Right lobe of liver (tissue), 6 donors: ENCODE measurements at places on chromosomes 2 and 18. TPM values are rescaled to one million over a fixed set of nuclear protein-coding genes. Genes with fewer than 3 reads are reported as not detected.

MARCO gene
- total RNA-seq, result 10.0 TPM

TBR1 gene
- not detected for total RNA-seq

PDE6D gene
- 7.4 TPM for total RNA-seq

ACADL gene
- 27.9 TPM for total RNA-seq

IL1F10 gene
- total RNA-seq, result not detected

ABCG8 gene
- 116 TPM for total RNA-seq

DNA sequence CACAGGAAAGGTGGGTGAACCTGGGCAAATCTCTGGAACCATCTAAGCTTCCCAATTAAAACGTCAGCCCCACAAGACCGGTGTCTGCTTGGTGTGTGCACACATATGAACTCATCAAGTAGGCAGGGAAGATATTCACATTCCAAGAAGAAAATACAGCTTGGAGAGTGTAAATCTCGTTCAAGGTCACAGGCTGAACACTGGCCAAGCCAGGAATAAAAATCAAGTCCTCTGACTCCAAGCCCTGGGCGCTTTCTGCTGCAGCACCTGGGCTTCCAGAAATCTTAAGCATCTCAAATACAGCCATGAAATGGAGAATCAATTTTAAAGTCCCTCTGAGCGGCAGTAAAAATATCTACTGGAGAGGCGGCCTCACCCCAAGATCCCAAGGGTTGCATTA lies 150.9 kb downstream of the TWIST2 start:
- no peak overlapping the region for H3K4me3 ChIP-seq
- no peaks in the 10 kb centered on the region for H3K27me3 ChIP-seq
- no peaks in the 10 kb centered on the region for H3K4me1 ChIP-seq
- no peak overlapping the region for H3K27ac ChIP-seq

GRCh38 chr2:64638502-64639120 lies 15.1 kb downstream of the SERTAD2 start:
- no peaks in the 10 kb centered on the region for H3K27me3 ChIP-seq
- H3K4me3 ChIP-seq, result no peak overlapping the region
- H3K36me3 ChIP-seq, result no peaks in the 10 kb centered on the region
- H3K27ac ChIP-seq, result no peak overlapping the region
- H3K4me1 ChIP-seq, result no peaks in the 10 kb centered on the region
- DNase-seq, result no peak

DNA sequence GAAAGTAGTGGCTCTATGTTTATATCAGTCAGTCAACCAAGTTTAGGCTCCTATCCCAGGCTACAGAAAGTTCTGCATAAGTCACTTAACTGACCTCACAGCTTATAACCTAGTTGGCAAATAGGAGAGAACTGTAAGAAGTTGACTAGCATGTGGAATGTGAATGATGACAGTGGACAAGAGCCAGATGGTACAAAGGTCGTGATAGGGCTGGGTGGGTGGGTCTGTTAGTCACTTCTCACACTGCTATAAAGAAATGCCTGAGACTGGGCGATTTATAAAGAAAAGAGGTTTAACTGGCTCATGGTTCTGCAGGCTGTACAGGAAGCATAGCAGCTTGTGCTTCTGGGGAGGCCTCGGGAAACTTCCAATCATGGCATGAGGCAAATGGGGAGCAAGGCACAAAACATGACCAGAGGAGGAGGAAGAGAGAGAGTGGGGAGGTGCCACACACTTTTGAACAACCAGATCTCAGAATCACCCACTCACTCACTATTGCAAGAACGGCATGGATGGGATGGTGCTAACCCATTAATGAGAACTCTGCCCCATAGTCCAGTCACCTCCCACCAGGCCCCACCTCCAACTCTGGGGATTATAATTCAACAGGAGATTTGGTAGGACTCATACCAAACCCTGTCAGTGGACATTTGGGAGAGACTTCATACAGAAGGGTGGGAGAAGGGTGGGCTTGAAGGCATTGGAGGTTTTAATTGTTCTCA lies 68.8 kb downstream of the LTBP1 start:
- no peaks in the 10 kb centered on the region for H3K36me3 ChIP-seq
- H3K4me3 ChIP-seq, result no peak overlapping the region
- DNase-seq, result no peak

DNA sequence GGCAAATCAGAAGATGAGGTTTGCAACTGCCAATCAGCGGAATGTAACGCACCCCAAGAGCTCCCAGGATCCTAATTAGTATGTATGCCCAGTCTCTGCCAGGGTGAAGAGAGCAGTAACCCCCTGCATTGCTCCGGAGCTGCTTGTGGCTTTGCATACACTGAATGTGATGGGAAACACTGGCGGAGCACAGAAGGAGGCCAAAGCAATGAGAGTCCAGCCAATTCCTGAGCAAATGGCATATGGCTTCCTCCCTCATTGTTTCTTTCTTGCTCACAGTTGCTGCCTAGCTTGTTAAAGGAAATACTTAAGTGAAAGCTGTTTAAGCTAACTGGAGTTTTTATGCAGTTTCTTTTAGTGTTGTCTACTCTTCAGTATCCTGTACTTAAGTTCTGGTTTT lies 343.5 kb upstream of the NT5C1B start:
- H3K27ac ChIP-seq, result no peak overlapping the region
- DNase-seq, result no peak
- no peaks in the 10 kb centered on the region for H3K4me1 ChIP-seq
- H3K27me3 ChIP-seq, result no peaks in the 10 kb centered on the region
- H3K4me3 ChIP-seq, result no peak overlapping the region

DNA sequence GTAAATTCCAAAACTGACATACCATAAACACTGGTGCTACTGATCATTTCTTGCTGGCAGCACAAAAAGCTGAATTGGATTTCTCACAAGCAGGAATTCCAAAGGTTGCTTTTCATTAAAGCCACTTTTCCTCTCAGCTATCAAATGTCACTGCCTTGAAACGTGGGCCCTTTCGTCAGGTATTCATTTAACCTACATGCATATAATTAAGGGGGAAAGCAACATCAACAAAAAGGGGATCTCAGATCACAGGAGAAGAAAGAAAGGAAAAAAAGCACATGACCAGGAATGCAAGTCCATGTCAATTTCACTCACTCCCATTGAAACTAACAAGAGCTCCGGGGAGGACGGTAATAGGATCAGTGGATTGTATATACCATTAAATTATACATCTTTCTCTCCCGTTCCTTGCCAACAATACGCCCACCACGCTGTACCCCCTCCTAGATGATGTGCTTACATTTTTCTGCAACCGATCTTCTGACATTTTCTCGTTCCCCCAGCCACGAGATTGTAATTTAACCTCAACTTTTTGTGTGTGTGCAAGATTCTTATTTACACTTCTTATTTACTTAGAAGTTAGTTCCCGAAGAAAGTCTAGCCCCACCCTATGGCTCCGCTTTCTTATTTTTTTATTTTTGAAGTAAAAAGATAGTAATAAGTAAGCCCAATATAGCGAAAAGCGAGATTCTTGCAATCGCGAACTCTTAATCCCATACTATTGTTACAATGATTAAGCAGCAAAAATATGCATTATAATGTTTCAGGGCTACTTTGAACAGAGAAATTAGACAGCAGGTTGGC lies 725 bp downstream of the FIGN start:
- DNase-seq, result no peak
- H3K27ac ChIP-seq, result peak overlapping the region; percentile 87
- H3K27me3 ChIP-seq, result no peaks in the 10 kb centered on the region
- H3K4me1 ChIP-seq, result no peaks in the 10 kb centered on the region
- H3K4me3 ChIP-seq, result peak overlapping the region; percentile 69

GRCh38 chr18:76450452-76451395 lies 44.3 kb downstream of the ZNF516 start:
- DNase-seq, result no peak
- H3K36me3 ChIP-seq, result no peaks in the 10 kb centered on the region
- peaks cover 20% of the 10 kb centered on the region for H3K4me1 ChIP-seq

DNA sequence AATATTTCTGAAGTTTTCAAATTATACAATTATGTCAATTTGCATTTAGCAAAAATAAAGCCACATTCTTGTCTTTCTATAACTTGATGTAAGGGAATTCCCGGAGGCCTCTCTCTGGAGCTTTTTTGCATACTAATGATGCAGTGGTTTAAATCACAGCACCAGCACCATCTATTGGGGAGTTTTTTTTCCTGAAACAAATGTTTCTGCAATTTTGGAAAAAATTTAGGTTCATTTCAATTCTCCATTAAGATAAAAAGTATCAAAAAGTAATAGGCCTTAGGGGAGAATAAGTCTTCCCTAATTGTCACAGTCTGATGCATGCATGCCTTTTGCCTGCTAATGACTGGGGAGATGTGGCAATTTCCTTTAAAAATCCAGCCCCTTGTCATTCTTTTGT lies 13.5 kb downstream of the CBLN2 start:
- no peaks in the 10 kb centered on the region for H3K27me3 ChIP-seq
- no peaks in the 10 kb centered on the region for H3K4me1 ChIP-seq
- no peaks in the 10 kb centered on the region for H3K36me3 ChIP-seq

- no peaks in the 10 kb centered on the region for H3K4me1 ChIP-seq
- H3K27ac ChIP-seq, result no peak overlapping the region
- no peak for DNase-seq
- no peak overlapping the region for H3K4me3 ChIP-seq
- H3K36me3 ChIP-seq, result no peaks in the 10 kb centered on the region
Observed at GRCh38 chr2:238818561-238818960, 29.3 kb upstream of the TWIST2 start.

- peaks cover 19% of the 10 kb centered on the region for H3K4me1 ChIP-seq
- H3K36me3 ChIP-seq, result no peaks in the 10 kb centered on the region
- H3K27me3 ChIP-seq, result no peaks in the 10 kb centered on the region
- H3K27ac ChIP-seq, result peak overlapping the region; percentile 78
Observed at GRCh38 chr2:105454801-105455485, 56.1 kb upstream of the FHL2 start.

- H3K4me3 ChIP-seq, result no peak overlapping the region
- no peaks in the 10 kb centered on the region for H3K4me1 ChIP-seq
- H3K36me3 ChIP-seq, result no peaks in the 10 kb centered on the region
Observed at GRCh38 chr18:37702841-37703240, 137.2 kb upstream of the CELF4 start.

DNA sequence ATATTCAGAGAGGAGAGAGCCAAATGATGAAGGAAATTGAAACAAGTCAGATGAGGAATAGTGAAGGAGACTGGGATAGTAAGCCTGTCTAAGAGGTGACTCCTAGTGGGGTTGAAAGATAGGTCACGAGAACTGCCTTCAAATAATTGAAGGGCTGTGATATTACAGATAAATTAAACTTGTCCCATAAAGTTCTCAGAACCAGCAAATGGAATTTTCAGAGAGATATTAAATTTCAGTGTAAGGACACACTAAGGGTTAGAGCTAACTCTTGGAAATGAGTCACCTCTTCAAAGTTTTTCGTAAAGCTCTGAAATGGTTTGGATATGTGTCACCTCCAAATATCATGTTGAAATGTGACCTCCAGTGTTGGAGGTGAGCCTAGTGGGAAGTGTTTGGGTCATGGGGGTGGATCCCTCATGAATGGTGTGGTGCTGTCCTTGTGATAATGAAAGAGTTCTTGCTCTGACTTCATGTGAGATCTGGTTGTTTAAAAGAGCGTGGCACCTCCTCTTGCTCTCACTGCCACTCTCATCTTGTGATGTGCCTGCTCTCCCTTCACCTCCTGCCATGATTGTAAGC lies 87.3 kb downstream of the BABAM2 start:
- H3K4me1 ChIP-seq, result no peaks in the 10 kb centered on the region
- H3K27me3 ChIP-seq, result no peaks in the 10 kb centered on the region
- no peak for DNase-seq

DNA sequence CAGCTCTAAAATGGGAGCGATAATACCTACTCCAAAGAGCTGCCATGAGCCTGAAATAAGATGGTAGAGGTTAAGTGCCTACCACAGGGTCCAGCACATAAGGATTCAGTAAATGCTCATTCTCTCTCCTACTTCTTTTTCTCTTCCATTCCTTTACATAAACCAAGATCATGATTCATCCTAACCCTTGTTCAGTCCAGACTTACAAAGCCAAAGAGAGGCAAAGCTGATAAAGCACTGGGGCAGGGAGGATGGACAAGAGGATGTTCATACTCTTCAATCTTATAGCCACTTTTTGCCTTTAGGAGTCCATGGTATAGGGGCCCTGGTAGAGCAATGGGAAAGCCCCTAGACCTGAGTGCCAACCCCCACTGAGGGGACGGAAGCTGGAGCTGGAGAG lies 75.6 kb upstream of the PKDCC start:
- H3K27me3 ChIP-seq, result no peaks in the 10 kb centered on the region
- no peak for DNase-seq
- H3K27ac ChIP-seq, result no peak overlapping the region
- H3K4me1 ChIP-seq, result no peaks in the 10 kb centered on the region

GRCh38 chr2:54360055-54360792 lies 95.9 kb upstream of the SPTBN1 start:
- no peaks in the 10 kb centered on the region for H3K27me3 ChIP-seq
- no peak overlapping the region for H3K27ac ChIP-seq
- H3K36me3 ChIP-seq, result no peaks in the 10 kb centered on the region
- H3K4me1 ChIP-seq, result no peaks in the 10 kb centered on the region
- no peak for DNase-seq

- no peaks in the 10 kb centered on the region for H3K36me3 ChIP-seq
- no peak overlapping the region for H3K4me3 ChIP-seq
- H3K27ac ChIP-seq, result no peak overlapping the region
- H3K27me3 ChIP-seq, result no peaks in the 10 kb centered on the region
Observed at GRCh38 chr2:66684289-66684688, 249.4 kb downstream of the MEIS1 start.

GRCh38 chr2:237091779-237092436 lies 6.2 kb downstream of the COPS8 start:
- DNase-seq, result no peak
- no peaks in the 10 kb centered on the region for H3K27me3 ChIP-seq
- peaks cover 8% of the 10 kb centered on the region for H3K36me3 ChIP-seq

DNA sequence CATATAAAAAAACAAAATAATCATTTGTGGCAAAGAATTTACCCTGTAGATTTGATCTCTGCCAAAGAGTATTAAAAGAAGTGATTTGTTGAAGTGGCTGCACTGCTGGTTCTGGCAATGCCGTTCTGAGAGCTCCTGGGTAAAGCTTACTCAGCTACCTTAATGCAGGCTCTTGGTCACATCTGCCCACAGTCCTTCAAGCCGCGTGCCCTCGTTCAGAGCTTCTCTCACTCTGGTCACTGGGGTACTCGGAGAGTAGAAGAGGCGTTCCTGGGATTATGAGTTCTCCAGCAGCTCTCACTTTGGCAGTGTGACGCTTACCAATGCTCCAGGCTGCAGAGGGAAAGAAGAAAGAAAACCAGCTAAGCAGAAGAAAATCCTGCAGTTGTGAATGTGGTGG lies 57.9 kb downstream of the ACVR1 start:
- no peaks in the 10 kb centered on the region for H3K27me3 ChIP-seq
- no peaks in the 10 kb centered on the region for H3K4me1 ChIP-seq
- peaks cover 9% of the 10 kb centered on the region for H3K36me3 ChIP-seq
- DNase-seq, result no peak

DNA sequence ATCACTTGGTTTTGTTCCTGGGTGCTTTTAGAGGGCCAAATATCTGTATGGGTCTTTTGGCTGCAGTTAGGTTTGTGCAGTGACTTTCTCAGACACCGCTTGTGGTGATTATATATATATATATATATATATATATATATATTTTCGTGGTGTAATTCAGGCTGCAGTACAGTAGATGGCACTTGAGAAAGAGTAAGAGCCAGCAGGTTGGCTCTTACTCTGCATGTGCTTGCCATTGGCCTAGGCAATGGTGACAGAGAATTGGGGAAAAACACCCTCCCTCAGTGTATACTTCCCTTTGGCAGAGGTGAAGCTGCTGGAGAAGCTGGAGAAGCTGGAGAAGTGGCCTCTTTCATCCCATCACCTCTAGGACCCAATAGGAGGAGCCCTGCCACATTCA lies 22.2 kb upstream of the MYL1 start:
- H3K36me3 ChIP-seq, result no peaks in the 10 kb centered on the region
- H3K27ac ChIP-seq, result no peak overlapping the region
- no peak for DNase-seq
- no peaks in the 10 kb centered on the region for H3K4me1 ChIP-seq

- DNase-seq, result no peak
- no peak overlapping the region for H3K27ac ChIP-seq
- no peaks in the 10 kb centered on the region for H3K4me1 ChIP-seq
- no peak overlapping the region for H3K4me3 ChIP-seq
Observed at GRCh38 chr2:45786836-45787357, 135.4 kb downstream of the PRKCE start.
